ENCODE measurements at places on chromosomes 1 and 21. TPM values are rescaled to one million over a fixed set of nuclear protein-coding genes. Genes with fewer than 3 reads are reported as not detected.

- H3K4me1 ChIP-seq: no peaks in the 10 kb centered on the region
- no peak overlapping the region for H3K27ac ChIP-seq
- peaks cover 16% of the 10 kb centered on the region for H3K27me3 ChIP-seq
- no peak overlapping the region for H3K4me3 ChIP-seq
- no peak for DNase-seq
Observed at GRCh38 chr1:93028542-93028941, 50.5 kb upstream of the MTF2 start.

GRCh38 chr1:82820816-82821215, 1020.1 kb downstream of the ADGRL2 start:
- H3K27ac ChIP-seq: no peak overlapping the region
- no peak overlapping the region for H3K4me3 ChIP-seq
- peaks cover 9% of the 10 kb centered on the region for H3K4me1 ChIP-seq
- peaks cover 4% of the 10 kb centered on the region for H3K36me3 ChIP-seq
- DNase-seq: no peak

DNA sequence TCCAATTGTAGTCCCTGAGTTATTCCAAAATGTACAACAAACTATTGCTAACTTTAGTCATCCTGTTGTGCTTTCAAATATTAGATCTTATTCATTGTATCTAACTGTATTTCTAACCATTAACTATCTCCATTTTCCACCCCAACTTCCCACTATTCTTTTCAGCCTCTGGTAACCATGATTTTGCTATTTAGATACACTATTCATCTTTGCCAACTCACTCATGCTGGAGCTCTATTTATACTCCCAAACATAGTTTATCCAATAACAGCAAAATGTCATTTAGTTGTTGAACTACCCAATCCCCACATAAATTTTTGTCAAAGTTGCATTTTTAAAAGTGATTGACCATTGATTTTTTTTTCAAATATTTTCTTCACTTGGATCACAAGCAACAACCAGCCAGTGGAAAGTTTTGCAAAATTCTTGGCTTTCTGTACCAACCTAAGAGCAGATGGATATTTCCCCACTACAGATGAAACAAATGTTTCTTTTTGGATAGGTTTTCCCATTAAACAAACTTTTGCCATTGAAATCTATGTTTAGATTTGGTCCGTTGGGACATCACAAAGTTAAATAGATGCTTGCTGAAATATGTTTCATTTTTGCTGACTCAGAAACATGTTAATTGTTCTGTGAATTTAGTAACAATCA, 866.0 kb downstream of the LTN1 start:
- no peaks in the 10 kb centered on the region for H3K4me1 ChIP-seq
- H3K4me3 ChIP-seq: no peak overlapping the region
- H3K27me3 ChIP-seq: no peaks in the 10 kb centered on the region
- DNase-seq: no peak
- H3K27ac ChIP-seq: no peak overlapping the region

The RNF186 gene
- 1.9 TPM for total RNA-seq

DNA sequence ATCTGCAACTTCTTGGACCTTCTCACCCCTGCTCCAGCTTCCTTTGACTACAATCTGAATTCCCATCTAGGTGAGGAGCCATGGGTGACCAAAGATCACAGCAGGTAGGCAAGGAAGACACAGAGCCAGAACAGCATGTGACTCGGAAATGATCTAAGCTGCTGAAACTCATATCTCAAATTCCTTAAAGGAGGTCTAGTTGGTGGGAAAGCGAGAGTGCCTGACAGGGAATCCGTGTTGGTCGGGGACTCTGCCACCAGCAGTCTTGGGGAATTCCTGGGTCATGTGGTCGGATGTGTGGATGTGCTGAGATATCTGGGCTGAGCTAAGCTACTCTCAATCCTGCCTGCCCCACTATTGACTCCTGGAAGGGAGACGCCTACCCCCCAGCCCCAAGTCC, 3.2 kb upstream of the NUAK2 start:
- H3K36me3 ChIP-seq: peaks cover under 1% of the 10 kb centered on the region
- peaks cover 20% of the 10 kb centered on the region for H3K27me3 ChIP-seq
- no peak overlapping the region for H3K4me3 ChIP-seq
- peaks cover 28% of the 10 kb centered on the region for H3K4me1 ChIP-seq
- H3K27ac ChIP-seq: peak overlapping the region; percentile 53

GRCh38 chr1:212310383-212310782, 25.2 kb downstream of the PPP2R5A start:
- peaks cover 3% of the 10 kb centered on the region for H3K4me1 ChIP-seq
- H3K27ac ChIP-seq: no peak overlapping the region

The MYCL gene
- total RNA-seq: 36.5 TPM

DNA sequence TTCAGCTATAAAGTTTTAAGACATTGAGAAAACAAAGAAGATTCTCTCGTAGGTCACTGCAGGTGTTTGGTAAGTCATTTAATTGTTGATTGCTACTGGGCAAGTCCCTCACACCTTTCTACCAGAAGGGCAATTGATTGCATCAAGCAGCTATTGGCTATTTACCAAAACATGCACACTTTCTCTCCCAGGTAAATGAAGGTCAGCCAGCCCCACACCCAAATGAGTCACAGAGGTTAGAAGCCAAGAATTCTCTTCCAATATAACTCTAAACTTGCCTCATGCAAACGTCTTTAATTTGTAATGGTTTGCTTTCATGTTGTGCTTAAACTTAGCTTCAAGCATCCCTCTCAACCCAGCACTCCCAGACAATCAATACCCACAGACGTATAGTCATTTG, 475.3 kb upstream of the ADGRL2 start:
- no peak overlapping the region for H3K27ac ChIP-seq
- H3K4me3 ChIP-seq: no peak overlapping the region
- H3K36me3 ChIP-seq: no peaks in the 10 kb centered on the region
- H3K27me3 ChIP-seq: peaks cover 3% of the 10 kb centered on the region

GRCh38 chr1:245051349-245052221, 103.2 kb upstream of the KIF26B start:
- peaks cover 16% of the 10 kb centered on the region for H3K4me1 ChIP-seq
- no peak overlapping the region for H3K4me3 ChIP-seq
- H3K27me3 ChIP-seq: peaks cover 4% of the 10 kb centered on the region
- H3K27ac ChIP-seq: no peak overlapping the region
- DNase-seq: no peak
- peaks cover 5% of the 10 kb centered on the region for H3K36me3 ChIP-seq

The CNST gene
- total RNA-seq: 17.9 TPM

DNA sequence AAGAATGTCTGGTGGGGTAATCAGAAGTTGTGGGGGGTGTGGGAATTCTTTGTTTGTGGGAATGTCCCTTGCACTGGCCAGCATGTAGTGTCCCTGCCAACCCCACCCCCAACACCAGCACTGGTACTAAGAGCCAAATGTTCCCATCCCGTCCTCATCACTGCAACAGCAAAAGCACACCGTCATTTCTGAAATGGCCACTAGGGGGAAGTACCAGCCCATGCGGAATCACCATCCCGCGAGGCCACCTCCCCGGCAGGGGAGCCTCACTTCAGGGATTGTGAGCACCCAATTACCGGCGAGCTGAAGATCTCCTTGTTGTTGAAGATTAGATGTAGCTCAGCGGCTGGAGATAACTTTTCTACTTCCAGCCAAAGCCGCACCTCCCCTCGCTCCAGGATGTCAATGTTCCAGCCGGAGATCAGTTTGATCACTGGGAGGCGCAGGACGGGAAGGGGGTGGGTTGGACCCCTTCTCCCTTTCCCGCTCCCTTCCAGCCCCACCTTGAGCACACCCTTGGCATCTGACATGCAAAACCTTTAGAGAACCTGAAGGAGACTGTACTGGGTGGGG, 41.0 kb downstream of the MYOM3 start:
- H3K4me1 ChIP-seq: peaks cover 5% of the 10 kb centered on the region
- peaks cover 4% of the 10 kb centered on the region for H3K27me3 ChIP-seq
- peak overlapping the region; percentile 36 for H3K4me3 ChIP-seq
- no peaks in the 10 kb centered on the region for H3K36me3 ChIP-seq
- DNase-seq: no peak
- H3K27ac ChIP-seq: peak overlapping the region; percentile 61
